ENCODE measurements at places on chromosomes 2 and 18. TPM values are rescaled to one million over a fixed set of nuclear protein-coding genes. Genes with fewer than 3 reads are reported as not detected.

- no peak for DNase-seq
Observed at GRCh38 chr2:129319422-129319717, 660.1 kb upstream of the RAB6C start.

DNA sequence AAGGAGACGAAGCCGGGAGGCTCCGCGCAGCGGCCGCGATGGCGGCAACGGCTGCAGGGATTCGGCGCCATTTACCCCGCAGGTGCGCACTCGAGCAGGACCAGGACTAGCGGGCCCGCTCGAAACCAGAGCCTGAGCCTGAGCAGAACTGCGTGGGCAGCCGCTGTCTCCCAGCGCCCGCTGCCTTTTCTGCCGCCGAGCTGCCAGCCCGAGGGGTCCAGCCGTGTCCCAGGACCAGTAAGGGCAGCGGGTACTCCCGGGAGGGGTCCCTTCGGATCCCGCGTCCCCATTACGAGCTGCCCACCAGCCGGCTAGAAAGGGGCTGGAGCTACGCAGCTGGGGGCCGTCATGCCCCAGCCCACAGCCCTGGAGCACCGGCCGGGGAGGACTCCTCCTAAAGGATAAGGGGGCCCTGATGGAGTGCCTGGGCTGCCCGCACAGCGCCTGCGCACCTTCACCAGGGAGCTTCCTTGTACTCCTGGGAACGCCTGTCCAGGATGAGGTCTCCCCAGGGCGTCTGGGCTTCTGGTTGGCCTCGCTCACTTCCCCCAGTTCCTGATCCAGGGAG lies 9.9 kb downstream of the ALPP start:
- DNase-seq: no peak

DNA sequence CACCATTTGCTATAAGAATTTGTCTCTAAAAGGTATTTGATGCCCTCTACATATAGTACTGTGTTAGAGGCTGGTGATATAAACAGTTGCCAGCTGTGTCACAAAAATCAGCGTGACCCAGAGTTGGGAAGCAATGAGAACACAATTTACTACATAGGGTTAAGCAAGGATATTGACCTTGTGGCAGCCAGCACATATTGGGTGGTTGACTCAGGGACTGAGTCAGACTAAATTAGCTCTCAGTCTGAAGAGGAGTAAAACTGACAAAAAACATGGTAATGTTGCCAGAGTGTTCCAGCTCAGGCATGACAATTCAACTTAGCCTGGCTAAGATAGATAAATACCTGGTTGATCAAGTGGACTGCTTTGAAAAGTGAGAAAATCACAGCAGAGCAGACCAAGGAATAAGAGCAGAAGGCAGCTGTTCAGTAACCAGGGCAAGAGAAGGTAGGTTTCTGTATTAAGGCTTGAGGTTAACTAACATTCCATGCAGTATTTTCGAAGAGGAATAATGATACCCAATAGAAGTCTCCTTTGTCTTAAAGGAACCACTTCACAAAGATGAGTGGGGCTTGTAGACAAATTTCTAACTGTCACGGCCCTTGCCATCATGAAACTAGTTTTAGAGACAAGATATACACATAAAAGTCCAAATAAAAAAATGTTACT lies 108.2 kb upstream of the ERBB4 start:
- DNase-seq: no peak

GRCh38 chr2:33202641-33203522 lies 256.1 kb downstream of the LTBP1 start:
- no peak for DNase-seq

GRCh38 chr2:21650569-21650968 lies 526.8 kb downstream of the TDRD15 start:
- DNase-seq: no peak

DNA sequence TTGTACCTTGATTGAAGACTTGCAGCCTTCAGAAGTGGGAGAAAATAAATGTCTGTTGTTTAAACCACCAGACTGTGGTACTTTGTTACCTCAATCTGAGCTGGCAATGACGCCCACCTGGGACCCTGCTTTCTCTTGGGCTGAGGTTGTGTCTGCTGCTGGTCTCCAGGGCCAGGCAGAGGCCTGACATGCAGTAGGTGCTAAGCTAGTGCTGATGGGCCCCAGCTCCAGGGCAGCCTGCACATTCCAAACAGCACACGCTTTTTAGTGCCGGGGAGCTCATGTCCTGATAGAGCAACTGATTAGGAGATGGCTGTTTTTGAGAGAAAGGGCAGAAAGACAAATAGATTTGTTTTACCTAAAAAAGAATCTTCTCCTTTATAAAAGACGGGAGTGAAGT lies 664.0 kb upstream of the HS6ST1 start:
- no peak for DNase-seq

DNA sequence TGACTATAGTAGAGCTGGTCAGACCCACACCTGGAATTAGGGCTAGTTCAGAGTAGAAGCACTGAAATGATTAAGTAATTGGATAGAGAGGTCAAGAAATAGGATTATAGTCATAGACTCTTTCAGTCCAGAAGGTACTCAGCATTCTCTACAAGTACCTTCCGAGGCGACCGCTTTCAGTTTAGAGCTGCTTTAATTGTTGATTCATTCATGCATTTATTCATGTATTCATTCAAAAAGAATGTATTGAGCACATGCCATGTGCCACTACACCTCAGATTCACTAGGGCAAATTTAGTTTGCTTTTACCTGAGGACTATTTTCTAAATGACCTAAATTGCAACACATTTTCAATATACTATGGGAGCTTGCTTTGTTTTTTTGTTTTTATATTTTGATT lies 48.7 kb downstream of the CRIM1 start:
- no peak for DNase-seq

- DNase-seq: no peak
Observed at GRCh38 chr2:220930271-220931076, 641.6 kb downstream of the EPHA4 start.

GRCh38 chr2:9220201-9220600 lies 13.6 kb downstream of the ASAP2 start:
- DNase-seq: no peak

- no peak for DNase-seq
Observed at GRCh38 chr2:216436383-216436782, 24.1 kb downstream of the SMARCAL1 start.

GRCh38 chr2:238302751-238303150 lies 14.3 kb upstream of the PER2 start:
- DNase-seq: no peak

The SLC35F6 gene
- total RNA-seq: 8.2 TPM

The ALK gene
- 0.06 TPM for total RNA-seq

The CCBE1 gene
- 10.9 TPM for total RNA-seq

The CYP27C1 gene
- 7.1 TPM for total RNA-seq

The RUFY4 gene
- not detected for total RNA-seq

The CAPN10 gene
- 39.6 TPM for total RNA-seq

The FEV gene
- total RNA-seq: not detected

The ARHGAP25 gene
- total RNA-seq: 11.4 TPM
